ENCODE measurements at places on chromosomes 13 and 19.

GRCh38 chr19:13693889-13694288 is 70.4 kb upstream of the MRI1 start:
- no peak for DNase-seq

DNA sequence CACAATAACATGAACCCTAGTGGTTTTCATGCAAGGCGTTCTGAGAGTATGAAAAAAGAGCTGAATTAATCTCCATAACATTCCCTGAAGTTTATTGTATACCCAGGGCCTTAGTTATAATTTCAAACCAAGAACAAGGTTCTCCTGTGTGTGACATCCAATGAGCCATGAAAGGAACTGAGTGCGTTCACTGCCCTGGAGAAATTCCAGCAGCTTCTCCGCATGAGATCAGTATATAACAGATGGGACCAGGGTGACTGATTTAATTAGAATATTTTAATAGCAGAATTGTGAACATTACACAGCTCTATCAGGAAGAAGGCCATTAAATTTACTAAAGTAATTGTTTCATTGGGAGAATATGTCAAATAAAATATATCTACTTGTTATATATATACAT is 1190.5 kb upstream of the SLC10A2 start:
- no peak for DNase-seq

DNA sequence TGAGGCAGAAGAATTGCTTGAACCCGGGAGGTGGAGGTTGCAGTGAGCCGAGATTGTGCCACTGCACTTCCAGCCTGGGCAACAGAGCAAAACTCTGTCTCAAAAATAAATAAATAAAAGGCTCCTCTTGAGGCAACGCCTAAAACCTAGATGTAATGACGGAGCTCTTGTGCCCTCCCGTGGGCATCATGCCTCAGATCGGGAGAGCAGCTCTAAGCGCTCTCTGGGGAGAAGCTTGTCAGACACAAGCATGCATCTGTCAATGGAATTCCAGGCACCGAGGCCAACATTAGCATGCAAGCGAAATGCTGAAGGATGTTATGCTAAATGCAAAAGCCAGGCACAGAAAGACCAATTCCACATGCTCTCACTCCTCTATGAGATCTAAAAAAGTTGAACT is 45.6 kb upstream of the MRI1 start:
- DNase-seq, result peak; percentile 71

DNA sequence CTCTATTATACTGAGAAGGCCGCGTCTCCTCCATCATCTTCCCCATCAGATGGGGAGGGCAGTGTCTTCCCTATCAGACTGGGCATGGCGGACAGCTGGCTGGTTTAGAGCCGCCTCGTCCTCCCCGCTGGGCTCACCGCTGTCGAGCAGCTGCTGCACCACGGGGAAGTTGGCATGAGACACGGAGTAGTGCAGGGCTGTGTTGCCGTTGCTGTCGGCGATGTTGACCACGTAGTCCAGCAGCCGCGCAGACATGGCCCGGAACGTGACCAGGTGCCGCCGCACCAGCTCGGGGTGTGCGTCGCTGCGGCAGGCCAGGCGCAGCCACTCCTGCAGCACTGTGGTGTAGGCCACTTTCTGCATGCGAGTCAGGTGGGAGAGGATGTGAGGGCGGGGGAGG is 18.8 kb upstream of the SPC24 start:
- DNase-seq, result no peak

GRCh38 chr19:12789098-12789903 is 2.0 kb upstream of the JUNB start:
- no peak for DNase-seq

- no peak for DNase-seq
Observed at GRCh38 chr19:34226036-34226435, 28.3 kb upstream of the GARRE1 start.

- no peak for DNase-seq
Observed at GRCh38 chr13:109719962-109720646, 66.3 kb downstream of the IRS2 start.

- no peak for DNase-seq
Observed at GRCh38 chr13:101875717-101876393, 423.4 kb downstream of the ITGBL1 start.

- DNase-seq, result no peak
Observed at GRCh38 chr19:3480383-3481091, at the start of gene SMIM24. Gene SMIM24 (minus strand): TSS chr19:3480525. CDS start chr19:3480463, 62 bp downstream.

DNA sequence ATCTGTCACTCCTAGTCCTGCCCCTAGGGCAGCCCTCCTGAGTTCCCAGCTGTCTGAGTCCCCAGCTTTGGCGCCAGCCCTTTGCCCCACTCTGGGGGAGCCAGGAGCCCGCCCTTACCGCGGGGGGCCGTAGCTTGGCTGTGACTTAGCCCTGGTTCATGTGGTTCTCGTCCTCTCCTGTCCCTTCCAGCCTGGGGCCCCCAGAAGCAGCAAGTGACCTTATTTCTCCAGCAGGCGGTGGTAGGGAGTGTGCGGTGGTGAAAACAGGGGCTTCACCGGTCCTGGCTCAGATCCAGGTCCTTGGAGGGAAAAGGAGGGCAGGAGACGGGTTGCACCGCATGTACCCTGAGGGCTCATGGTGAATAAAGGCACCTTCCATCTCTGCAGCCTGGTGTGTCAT is 7.9 kb downstream of the GIPC3 start:
- DNase-seq, result no peak

DNA sequence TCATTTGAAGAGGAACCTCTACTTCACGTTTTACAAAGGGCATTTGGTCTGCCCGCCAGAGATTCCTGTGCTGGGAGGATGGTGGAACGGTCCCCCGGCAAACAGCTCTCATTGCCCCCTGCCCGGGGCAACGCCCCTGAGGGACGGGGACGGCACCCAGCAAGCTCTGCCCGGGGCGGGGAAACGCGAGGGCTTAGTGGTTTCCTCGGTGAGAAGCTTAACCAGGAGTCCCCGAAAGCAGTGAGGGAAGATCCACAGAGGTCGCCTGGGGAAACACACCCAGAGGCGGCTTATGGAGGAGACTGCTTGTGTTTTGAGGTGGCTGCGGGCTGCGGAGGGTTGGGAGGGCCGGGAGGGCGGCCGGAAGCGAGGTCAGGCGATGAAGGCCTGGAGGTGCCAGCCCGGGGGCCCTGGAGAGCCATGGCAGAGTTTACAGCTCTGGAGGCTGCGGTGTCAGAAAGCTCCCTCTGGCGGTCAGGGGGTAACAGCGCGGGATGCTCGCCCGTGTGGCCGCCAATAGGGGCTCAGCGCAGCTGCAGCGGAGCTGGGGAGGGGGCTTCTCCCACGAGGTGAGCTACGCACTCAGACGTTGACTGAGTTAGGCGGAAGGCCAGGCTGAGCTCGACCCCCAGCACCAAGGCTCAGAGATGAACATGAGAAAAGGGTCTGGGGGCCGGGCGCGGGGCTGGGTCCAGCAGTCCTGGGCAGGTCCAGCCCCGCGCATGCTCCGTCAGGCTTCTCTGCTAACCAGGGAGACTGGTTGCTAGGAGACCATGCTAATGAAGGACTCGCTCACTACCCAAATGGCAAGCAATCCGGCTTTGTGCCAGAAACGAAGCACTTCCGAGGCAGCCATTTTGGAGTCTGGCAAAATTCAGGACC is 652 bp upstream of the TPGS1 start:
- DNase-seq, result peak; percentile 100

GRCh38 chr13:27415116-27415515 is 9.3 kb upstream of the GTF3A start:
- DNase-seq, result no peak

- DNase-seq, result no peak
Observed at GRCh38 chr19:32902448-32902847, 32.9 kb upstream of the SLC7A9 start.

- no peak for DNase-seq
Observed at GRCh38 chr13:25175026-25175425, 2.9 kb upstream of the AMER2 start.

DNA sequence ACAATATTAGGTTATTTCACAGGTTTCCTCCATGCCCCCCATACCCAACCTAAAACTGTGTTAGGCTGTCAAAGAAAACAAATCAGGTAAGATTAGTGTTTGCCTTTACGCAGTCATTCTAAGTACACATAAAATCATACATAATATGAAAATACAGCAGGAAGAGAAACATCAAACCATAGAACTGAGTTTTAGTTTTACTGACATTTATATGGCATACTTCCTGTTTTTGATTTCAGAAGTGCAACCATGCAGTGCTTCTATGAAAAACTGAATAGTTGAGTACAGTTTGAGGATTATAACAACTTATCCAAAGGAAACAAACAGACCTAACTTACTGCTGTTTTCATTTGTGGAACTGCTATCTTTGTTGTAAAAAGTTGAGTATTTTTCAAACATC is 91.3 kb downstream of the KCNRG start:
- no peak for DNase-seq

DNA sequence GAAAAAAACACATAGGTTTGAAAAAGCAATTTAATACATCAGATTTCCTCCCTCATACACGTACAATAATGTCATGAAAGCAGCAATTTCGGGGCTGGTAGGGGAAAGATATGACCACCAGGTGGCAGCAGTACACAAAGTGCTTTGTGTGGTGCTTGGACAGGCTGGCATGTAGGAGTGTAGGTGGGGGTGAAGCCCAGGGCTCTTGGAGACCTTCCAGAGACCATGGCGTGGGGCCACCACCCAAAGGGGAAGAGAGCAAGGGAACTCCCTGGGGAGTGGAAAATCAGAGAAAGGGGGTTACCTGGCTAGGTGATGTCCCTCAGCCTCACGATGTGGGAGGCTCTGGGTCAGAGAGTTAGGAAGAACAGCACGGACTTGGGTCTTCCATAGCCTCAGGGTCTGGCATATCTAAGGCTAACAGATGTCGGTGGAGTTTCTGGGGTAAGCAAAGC is 11.8 kb upstream of the CCNA1 start:
- DNase-seq, result peak; percentile 30

DNA sequence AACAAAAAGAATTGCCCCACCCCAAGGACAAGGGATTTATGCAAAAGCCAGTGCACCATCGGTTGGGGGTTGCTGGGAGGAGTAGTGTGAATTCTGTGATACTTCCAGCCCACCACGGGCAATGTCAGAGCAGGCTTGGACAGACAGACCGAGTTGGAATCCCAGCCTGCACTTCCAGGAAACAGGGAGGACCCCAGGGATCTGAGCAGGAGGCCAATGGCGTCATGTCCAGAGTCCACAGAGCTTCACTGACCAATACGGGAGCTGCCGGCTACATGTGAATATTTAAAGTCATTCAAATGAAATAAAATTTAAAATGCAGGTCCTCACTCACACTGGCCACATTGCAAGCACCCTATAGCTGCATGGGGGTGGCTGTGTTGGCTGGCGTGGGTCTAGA is 10.9 kb downstream of the ZNRF4 start:
- no peak for DNase-seq

DNA sequence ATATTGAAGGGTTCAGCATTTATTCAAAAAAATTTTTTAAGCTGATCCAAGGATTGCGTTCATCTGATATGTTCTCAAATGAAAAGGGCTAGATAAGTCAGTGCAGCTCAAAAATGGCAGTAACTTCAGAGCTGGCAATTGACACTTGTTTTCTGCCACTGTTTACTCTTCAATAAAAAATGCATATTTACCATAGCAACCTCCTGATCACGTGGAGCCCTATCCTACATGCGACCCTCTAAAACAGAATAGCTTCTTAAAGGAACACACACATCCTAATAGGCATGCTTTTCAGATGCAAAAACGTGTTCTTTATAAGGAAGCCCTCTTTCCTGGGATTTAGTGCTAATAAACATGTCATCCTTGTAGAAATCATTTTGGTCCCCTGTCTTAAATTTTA is 150.2 kb downstream of the ZNF536 start:
- DNase-seq, result no peak

GRCh38 chr13:62088165-62088564 is 672.5 kb upstream of the PCDH20 start:
- no peak for DNase-seq

DNA sequence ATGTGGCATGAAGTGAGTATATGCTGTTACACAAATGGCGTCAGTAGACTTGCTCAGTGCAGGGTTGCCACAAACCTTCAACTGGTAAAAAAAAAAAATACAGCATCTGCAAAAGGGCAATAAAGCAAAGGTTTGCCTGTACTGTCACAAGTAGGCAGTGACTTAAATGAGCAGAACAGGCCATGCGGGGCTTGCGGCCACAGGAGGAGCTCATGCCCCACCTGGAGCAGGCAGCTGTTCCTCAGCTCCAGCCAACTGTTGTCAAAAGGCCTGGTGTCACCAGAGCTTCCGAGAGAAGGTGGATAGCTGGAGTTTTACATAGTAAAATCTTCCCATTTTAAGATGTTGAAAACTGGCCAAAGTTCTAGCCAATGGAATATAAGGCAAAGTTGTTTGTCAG is 7.7 kb downstream of the ATP7B start:
- no peak for DNase-seq
